ENCODE measurements at places on chromosomes 2 and 18.

GRCh38 chr2:112164876-112165275, 26.7 kb downstream of the FBLN7 start:
- DNase-seq: no peak

DNA sequence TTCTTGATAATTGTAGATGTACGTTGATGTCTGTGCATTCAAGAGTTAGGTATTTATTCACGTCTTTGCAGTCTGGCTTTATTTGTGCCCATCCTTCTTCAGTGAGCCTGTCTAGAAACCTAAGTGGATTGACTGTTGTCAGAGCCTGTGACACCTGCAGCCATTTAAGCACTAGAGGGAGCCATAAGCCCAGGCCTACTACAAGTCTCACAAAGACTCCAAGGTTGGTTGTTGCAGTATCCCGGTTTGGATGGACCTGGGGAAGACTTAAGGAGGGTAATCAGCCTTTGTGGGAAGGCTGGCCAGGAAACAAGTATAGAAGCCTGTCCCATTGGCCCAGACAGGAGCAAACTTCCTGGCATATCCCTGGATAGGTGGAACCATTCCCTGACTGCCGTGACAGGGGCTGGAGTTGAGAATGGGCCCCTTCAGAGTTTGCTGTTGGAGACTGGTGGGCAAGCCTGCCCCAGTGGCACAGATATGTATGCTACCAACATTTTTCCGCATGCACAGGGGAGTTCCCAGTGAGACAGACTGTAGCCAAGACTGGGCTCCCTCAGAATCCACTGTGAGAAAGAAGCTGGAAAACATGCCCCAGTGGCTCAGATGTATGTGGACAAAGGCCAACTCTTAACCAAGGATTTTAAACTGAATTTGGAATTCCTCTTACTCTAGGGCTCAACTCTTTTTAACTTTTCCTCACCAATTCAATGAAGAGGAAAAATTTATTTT, 9.3 kb upstream of the LRRC30 start:
- no peak for DNase-seq

- no peak for DNase-seq
Observed at GRCh38 chr2:211049321-211050018, 493.1 kb downstream of the CPS1 start.

DNA sequence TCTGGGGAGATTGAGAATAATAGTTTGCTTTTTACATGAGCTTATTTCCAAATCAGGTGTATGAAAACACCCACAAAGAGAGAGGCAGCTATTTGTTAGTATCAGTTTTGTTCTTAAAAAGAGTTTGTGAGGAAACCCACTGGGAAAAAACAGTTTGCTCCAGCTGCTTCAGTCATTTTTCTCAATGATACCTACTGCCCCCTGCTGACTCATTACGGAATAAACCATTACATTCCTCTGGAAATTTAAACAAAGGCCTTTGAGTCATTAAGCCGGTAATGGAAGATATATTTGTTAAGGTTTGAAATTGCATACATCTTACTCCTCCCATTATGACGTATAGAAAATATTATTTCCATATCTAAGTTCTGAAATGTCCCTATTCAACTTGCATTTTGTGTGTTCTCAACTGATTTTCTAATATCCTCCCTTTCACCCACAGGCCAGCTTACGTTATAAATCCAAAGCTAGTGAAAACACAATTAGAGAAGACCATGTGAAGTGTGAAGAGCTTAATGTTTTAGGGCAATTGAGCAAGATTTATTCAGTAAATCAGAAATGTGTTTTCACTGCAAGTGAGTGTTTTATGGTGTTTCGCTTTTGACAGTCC, 761.6 kb downstream of the DSC3 start:
- peak; percentile 77 for DNase-seq

DNA sequence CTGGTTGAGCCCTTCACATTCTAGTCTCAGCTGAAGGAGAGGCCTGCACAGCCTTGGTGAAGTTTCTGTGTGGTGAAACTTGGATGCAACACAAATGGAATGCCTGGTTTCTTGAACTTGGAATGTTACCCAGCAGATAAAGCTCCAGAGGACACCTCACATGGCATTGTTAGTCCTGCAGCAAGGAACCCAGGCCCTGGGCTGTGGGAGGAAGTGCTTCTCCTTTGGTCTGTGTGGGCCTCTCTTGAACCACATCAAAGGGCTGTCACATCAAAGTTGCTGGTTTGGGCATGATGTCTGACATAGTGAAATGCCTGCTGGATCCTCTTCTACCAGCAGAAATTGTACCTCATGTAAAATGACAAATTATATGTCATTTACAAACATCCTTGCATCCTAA, 198.5 kb downstream of the FHOD3 start:
- no peak for DNase-seq

All from midbrain (tissue), 1 donor.